ENCODE measurements at places on chromosomes 1 and 21.

- H3K36me3 ChIP-seq = no peaks in the 10 kb centered on the region
- no peak for DNase-seq
- H3K27me3 ChIP-seq = no peaks in the 10 kb centered on the region
- H3K4me3 ChIP-seq = no peak overlapping the region
- H3K27ac ChIP-seq = peak overlapping the region; percentile 90
- H3K4me1 ChIP-seq = peaks cover 27% of the 10 kb centered on the region
These were observed 14.7 kb upstream of the PTP4A2 start for GRCh38 chr1:31952825-31953220.

DNA sequence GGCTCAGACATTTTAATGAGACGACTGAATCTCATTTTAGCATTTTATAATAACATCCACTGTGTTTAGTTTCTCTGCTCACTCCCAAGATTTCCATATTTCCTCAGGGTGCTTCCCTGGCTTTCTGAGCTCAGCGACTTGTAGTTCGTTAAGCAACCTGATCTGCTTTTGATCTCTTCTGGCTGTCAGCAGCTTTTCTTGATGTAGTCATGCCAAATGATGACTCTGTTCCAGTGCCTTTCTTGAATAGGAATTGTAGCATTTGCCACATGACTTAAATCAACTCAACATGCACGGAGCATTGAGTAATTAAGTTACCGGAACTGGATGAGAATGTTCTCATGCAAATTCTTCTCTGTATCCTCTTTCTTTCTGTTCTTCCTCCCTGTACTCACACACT lies 246.1 kb downstream of the FMN2 start:
- H3K4me3 ChIP-seq = no peak overlapping the region
- H3K27ac ChIP-seq = no peak overlapping the region
- DNase-seq = no peak
- H3K36me3 ChIP-seq = no peaks in the 10 kb centered on the region
- no peaks in the 10 kb centered on the region for H3K27me3 ChIP-seq

DNA sequence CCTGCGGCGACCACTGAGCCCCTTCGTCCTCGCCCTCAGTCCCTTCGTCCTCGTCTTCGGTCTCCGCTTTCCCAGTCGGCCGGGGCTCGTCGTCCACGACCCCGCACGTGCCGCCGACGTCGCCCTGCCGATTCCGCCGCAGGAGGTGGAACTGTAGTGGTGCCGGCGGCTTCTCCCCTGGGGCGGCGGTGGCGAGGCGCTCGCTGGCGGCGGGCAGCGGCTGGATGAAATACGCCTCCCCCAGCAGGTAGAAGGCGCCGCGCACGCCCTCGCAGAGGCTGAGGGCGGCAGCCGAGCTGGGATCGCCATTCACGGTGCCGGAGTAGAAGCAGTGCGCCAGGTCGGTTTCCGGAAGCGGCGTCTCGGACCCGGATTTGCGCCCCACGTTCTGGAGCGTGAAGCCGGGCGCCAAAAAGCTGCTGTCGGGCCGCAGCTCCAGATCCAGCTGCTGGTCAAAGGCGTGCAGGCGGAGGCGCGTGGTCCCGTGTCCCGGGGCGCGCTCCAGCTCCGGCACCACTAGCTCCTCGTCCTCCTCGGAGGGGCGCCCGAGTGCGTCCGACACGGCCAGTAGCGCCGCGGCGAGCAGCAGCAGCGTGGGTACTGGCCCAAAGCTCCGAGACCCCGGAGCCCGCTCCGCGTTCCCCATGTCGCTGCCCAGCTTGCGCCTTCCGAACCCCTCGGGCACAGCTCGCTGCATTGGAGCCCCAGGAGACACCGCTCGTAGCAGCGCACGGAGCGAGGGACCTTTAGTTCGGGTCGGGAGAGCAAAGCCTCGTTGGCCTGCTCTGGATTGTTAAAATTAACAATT lies 747 bp downstream of the ADAMTS1 start:
- H3K27me3 ChIP-seq = peaks cover 70% of the 10 kb centered on the region
- H3K36me3 ChIP-seq = no peaks in the 10 kb centered on the region
- H3K27ac ChIP-seq = no peak overlapping the region
- DNase-seq = no peak
- peaks cover 35% of the 10 kb centered on the region for H3K4me1 ChIP-seq
- H3K4me3 ChIP-seq = peak overlapping the region; percentile 84

GRCh38 chr1:227793948-227794816 lies 21.3 kb upstream of the PRSS38 start:
- H3K27me3 ChIP-seq = peaks cover 20% of the 10 kb centered on the region
- H3K4me1 ChIP-seq = peaks cover 4% of the 10 kb centered on the region
- DNase-seq = no peak

GRCh38 chr1:37753473-37754321 lies 11.2 kb downstream of the EPHA10 start:
- DNase-seq = no peak
- peaks cover 33% of the 10 kb centered on the region for H3K27me3 ChIP-seq
- no peak overlapping the region for H3K27ac ChIP-seq

- H3K4me1 ChIP-seq = no peaks in the 10 kb centered on the region
- H3K27ac ChIP-seq = no peak overlapping the region
- no peak for DNase-seq
- no peaks in the 10 kb centered on the region for H3K36me3 ChIP-seq
These were observed 243.8 kb downstream of the ADGRL2 start for GRCh38 chr1:82044536-82044935.

GRCh38 chr1:26890467-26890796 lies 349 bp upstream of the GPN2 start:
- DNase-seq = no peak
- H3K36me3 ChIP-seq = peaks cover 20% of the 10 kb centered on the region
- H3K4me3 ChIP-seq = peak overlapping the region; percentile 97
- H3K27me3 ChIP-seq = no peaks in the 10 kb centered on the region
- H3K4me1 ChIP-seq = peaks cover 40% of the 10 kb centered on the region

DNA sequence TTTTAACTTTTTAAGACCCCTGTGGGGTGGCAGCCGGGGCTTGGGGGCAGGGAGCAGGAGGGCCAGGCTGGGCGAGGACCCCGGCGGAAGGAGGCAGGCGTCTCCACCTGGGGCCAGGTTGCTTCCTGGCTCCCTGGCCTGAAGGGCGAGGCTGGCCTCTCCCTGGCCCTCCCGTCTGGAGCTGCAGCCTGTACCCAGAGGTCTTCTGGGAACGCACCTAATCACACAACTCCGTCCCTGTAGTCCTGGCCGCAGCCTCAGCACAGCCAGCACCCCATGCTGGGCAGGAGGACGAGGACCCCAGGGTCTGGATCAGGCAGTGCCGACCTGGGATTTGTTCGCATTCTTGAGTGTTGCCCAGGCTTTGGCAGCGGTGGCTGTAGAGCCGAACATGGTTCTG lies 14.1 kb upstream of the TTC34 start:
- no peak for DNase-seq
- peaks cover 8% of the 10 kb centered on the region for H3K27me3 ChIP-seq
- H3K4me3 ChIP-seq = no peak overlapping the region
- H3K36me3 ChIP-seq = no peaks in the 10 kb centered on the region
- no peaks in the 10 kb centered on the region for H3K4me1 ChIP-seq
- H3K27ac ChIP-seq = no peak overlapping the region

DNA sequence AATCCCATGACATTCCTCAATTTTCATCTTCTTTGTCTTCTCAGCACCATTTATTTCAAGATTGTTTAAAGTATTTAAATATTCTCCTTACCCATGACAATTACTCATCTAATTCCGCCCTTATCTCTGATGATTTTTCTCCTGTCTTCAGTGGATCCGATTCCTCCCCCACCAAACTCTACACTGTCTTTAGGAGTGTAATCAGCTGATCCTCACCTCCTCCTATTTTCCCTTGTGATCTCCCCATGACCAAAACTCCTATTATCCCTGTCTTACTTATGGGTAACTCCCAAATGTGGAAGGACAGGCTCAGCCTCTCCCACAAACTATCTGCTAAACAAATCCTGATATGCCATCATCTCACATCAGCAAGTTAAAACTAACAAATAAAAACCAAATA lies 335.3 kb upstream of the RUNX1 start:
- peaks cover 4% of the 10 kb centered on the region for H3K27me3 ChIP-seq
- H3K4me3 ChIP-seq = no peak overlapping the region
- no peak overlapping the region for H3K27ac ChIP-seq
- peaks cover 11% of the 10 kb centered on the region for H3K36me3 ChIP-seq
- no peaks in the 10 kb centered on the region for H3K4me1 ChIP-seq
- DNase-seq = no peak

- DNase-seq = peak; percentile 21
- no peaks in the 10 kb centered on the region for H3K27me3 ChIP-seq
- H3K4me1 ChIP-seq = peaks cover 32% of the 10 kb centered on the region
- H3K4me3 ChIP-seq = peak overlapping the region; percentile 55
- peaks cover 11% of the 10 kb centered on the region for H3K36me3 ChIP-seq
These were observed 53.1 kb downstream of the S100B start for GRCh38 chr21:46551636-46552241.

GRCh38 chr1:248811514-248812490 lies 13.9 kb downstream of the SH3BP5L start:
- DNase-seq = no peak
- no peaks in the 10 kb centered on the region for H3K27me3 ChIP-seq
- peaks cover 46% of the 10 kb centered on the region for H3K36me3 ChIP-seq
- peaks cover 27% of the 10 kb centered on the region for H3K4me1 ChIP-seq
- H3K27ac ChIP-seq = no peak overlapping the region

DNA sequence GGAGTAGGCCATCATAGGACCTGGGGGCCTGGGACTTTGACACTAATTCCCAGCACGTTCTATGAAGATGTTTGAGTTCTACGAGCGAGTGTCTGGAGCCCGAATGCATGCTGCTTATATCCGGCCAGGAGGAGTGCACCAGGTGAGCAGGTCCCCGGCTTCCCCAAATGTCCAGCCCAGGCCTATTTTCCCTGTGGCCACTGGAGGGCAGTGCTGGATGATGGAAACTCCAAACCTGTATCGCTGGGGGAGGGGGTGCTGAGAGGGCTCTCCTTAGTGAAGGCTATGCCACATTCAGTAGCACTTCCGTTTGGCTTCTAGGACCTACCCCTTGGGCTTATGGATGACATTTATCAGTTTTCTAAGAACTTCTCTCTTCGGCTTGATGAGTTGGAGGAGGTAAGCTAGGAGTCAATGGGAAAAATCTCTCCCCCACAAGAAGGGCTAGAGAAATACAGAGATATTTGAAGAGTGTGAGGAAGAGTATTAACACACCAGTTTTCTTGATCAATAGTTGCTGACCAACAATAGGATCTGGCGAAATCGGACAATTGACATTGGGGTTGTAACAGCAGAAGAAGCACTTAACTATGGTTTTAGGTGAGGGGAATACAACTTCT lies 5.2 kb upstream of the FCER1G start:
- peaks cover 63% of the 10 kb centered on the region for H3K36me3 ChIP-seq
- H3K27ac ChIP-seq = no peak overlapping the region
- DNase-seq = peak; percentile 71
- peaks cover 16% of the 10 kb centered on the region for H3K27me3 ChIP-seq
- no peak overlapping the region for H3K4me3 ChIP-seq

DNA sequence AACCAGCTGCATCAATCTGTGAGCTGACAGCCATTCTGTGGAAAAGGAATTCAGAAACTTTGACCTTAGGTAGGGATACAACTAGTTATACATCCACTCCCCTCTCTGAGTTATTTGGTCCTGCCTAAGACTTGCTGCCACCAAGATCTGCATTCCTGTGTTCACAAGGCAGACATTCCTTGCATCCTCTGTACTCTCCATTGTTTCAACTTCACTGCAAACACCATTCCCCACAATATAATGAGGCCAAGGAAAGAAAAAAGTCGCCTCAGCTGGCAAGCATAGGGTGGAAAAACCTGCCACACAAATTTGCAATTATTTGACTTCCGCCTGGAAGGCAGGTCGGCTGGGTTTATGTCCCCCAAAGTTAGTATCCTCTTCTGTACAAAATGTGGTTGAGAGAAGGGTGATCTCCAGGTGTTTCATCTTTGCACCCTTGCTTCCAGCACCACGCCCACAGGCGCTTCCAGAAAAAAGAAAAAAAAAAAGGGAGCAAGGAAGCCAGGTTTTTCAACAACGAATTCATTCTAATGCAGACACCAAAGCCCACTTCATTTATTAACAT lies 676 bp upstream of the CTTNBP2NL start:
- H3K36me3 ChIP-seq = no peaks in the 10 kb centered on the region
- H3K4me1 ChIP-seq = peaks cover 32% of the 10 kb centered on the region
- no peak for DNase-seq
- H3K27ac ChIP-seq = no peak overlapping the region
- H3K27me3 ChIP-seq = peaks cover 12% of the 10 kb centered on the region

DNA sequence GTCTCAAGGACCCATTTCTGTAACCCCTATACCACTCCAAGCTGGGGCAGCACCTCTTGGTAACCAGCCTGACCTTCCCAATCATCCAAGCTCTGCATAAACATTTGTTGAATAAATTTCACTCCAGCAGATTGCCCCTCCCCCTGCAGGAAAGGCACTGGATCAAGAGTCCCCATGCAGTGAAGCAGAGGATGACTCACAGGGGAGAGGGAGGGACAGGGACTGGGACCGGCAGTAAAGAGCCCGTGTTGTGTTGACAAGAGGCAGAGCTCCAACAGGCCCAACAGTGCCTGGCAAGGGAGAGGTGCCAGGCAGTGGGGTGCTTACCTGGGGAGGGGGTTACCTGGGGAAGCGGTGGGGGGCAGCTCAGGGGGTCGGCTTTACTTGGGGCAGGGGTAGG lies 32.3 kb downstream of the SLC9A1 start:
- H3K27me3 ChIP-seq = no peaks in the 10 kb centered on the region
- H3K4me1 ChIP-seq = no peaks in the 10 kb centered on the region
- no peak overlapping the region for H3K4me3 ChIP-seq
- no peaks in the 10 kb centered on the region for H3K36me3 ChIP-seq
- no peak for DNase-seq
- H3K27ac ChIP-seq = peak overlapping the region; percentile 34

GRCh38 chr1:17168091-17168876 lies 36.6 kb upstream of the PADI1 start:
- H3K4me3 ChIP-seq = no peak overlapping the region
- no peak overlapping the region for H3K27ac ChIP-seq
- peaks cover 4% of the 10 kb centered on the region for H3K27me3 ChIP-seq
- no peaks in the 10 kb centered on the region for H3K4me1 ChIP-seq
- DNase-seq = no peak

- DNase-seq = no peak
- H3K27me3 ChIP-seq = peaks cover 42% of the 10 kb centered on the region
- peaks cover 6% of the 10 kb centered on the region for H3K4me1 ChIP-seq
- no peak overlapping the region for H3K27ac ChIP-seq
- H3K36me3 ChIP-seq = no peaks in the 10 kb centered on the region
These were observed 506 bp downstream of the MYOM3 start for GRCh38 chr1:24111262-24111995.

GRCh38 chr1:155192346-155193274 lies 15.1 kb downstream of the THBS3 start:
- no peak for DNase-seq
- peaks cover 29% of the 10 kb centered on the region for H3K4me1 ChIP-seq
- peaks cover 24% of the 10 kb centered on the region for H3K27me3 ChIP-seq
- no peak overlapping the region for H3K27ac ChIP-seq
- H3K36me3 ChIP-seq = no peaks in the 10 kb centered on the region

DNA sequence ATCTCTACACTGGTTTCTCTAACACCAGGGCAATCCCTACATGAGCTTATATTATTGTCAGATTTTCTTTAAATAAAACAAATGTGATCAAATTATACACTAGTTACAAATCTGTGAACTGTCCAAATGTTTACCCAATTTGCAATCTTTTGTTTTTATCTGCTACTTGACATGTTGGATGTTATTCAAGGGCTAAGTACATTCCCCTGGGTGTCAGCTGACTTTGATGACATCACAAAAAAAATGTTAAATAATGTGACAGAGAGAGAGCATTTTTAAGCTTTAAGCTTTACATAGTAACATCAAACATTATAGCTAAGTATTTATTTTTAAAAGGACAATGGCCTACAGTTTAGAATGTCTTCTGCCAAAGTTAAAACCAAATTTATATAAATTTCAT lies 431.3 kb upstream of the PKN2 start:
- no peak overlapping the region for H3K27ac ChIP-seq
- no peaks in the 10 kb centered on the region for H3K36me3 ChIP-seq
- H3K27me3 ChIP-seq = peaks cover 9% of the 10 kb centered on the region

All from naive B cell (primary cell).